ENCODE measurements at places on chromosomes 1 and 21. TPM values are rescaled to one million over a fixed set of nuclear protein-coding genes. Genes with fewer than 3 reads are reported as not detected.

The OR2L8 gene
- total RNA-seq: not detected

The CFAP107 gene
- total RNA-seq: not detected

The SLC44A3 gene
- total RNA-seq: 2.2 TPM

The ETV3L gene
- total RNA-seq: not detected

The PAQR6 gene
- total RNA-seq: 0.56 TPM

The SLC1A7 gene
- 0.52 TPM for total RNA-seq

The SYPL2 gene
- total RNA-seq: 0.91 TPM

The FAM151A gene
- total RNA-seq: not detected

The UMODL1 gene
- 0.03 TPM for total RNA-seq

The CHI3L1 gene
- 1.1 TPM for total RNA-seq

The NUDT4B gene
- total RNA-seq: 9.8 TPM

The PYHIN1 gene
- not detected for total RNA-seq

The VSIG8 gene
- 0.07 TPM for total RNA-seq

All from smooth muscle cell of the pulmonary artery (primary cell).